AG04449 (cell line): ENCODE measurements at places on chromosomes 1 and 21.

DNA sequence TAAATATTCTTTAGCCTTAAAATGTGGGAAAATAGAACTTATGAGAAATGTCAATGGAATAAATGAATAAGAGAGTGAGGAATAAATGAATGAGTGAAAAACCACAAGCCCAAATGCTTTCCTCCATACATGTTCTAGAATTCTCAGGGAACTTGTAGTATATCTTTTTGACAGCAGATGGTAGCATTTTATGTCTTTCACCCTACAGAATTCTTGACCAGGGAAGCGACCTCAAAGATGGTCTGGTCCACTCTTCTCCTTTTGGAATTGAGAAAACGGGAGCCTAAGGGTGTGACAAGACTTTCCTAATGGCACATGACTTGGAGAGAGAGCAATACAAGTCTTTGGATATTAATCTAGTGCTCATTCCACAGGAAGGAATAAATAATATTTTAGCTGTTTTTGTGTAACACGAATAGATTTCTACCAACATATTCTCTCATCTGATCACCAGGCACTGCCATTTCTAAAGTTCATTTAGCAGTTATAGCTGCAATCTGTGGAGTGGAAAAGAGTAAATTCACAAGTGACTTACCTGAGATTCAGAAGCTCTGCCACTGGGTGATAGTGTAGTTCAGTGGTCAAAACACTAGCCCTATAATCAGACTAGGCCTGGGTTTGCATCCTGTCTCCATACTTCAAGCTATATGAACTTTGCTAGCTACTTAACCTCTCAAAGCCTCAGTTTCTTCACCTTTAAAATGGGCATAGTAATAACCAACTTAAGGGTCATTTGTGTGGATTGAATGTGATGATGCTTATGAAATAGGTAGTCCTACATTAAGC is 15.0 kb upstream of the F5 start:
- DNase-seq = no peak

DNA sequence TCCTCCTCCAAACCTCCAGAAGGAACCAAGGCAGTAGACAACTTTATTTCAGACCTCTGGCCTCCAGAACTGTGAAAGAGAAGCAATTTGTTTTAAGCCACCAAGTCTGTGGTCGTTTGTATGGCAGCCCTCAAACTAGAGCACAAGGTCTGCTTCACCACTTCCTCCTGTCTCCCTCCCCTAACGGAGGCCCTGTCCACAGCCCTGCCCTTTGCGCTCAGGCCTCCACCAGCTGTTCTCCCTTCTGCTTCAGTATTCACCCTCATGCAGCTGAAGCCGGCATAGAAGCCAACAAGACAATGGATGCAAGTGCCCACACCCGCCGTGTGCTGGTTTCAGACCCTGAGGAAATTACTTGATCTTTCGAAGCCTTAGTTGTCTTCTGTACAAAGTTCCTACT is 364.1 kb downstream of the HHAT start:
- DNase-seq = no peak

DNA sequence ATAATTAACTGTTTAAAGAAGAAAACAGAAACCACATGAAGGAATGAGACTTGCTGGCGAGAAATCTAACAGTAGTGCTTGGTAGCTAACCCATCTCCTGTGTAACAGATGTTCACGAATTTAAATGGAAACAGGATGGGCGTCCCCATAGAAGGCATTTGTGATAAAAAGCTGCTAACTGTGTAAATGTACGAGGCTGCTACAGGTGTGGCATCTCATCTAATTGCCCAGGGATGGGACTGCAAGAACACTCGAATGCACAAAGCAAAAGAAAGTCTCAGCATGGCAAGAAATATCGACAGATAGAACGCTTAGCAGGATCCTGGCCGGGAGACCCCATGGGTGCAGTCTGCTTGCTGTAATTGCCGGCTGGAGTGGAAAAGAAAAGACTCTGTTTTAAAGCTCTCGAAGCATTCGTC is 112.7 kb downstream of the RUNX1 start:
- DNase-seq = no peak

DNA sequence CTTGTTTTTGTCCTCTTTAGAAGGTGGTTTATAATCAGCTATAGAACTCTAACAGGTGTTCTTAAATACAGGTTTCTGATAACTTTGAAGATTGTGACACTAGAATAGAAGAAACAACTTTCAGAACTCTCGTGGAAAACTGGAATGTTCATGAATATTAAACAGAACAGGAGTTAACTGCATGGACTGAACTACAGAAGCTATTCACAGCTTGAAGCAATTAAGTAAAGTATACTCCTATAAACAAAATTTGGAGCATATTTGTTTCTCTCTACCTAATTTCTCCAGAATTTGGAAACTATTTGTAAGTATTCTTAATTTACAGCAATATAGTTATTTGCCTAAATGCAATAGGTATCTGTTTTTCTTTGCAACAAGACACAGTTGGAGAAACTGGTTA is 824.8 kb downstream of the ADGRL2 start:
- no peak for DNase-seq

DNA sequence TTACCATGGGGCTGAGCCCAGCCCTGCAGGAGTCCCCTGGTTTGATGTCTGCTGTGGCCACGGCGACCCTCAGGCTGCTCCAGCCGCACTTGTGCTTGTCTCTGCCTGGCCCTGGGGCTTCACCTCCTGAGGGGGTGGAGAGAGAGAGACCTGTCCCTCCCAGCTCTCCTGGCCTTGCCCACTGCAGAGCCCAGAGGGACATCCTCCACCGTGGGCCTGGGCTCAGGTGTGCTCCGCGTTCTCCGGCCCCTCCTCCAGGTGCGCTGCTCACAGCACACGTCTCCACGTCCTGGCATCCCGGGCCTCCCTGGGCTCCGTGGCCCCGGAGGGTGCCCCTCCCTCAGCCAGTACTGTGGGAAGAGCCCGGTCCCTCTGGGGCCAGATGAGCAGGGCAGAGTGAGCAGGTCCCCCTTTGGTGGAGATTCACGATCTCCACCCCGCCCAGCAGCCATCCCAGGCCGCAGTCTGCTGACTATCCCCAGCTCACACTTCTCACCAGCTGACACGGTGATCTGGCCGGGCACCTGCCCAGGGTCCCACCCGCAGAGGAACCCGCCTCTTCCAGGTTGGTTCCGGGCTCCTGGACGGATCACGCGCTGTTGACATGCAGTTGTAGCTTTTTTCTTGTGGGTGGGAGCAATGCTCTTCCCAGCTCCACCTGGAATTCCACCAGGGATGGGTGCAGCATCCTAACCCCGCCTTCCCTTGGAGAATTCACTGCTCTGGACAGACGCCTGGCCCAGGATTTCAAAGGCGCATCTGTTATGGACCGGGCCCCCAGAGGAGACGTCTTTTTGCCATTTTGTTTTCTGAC is 41.8 kb upstream of the POFUT2 start:
- DNase-seq = no peak

- no peak for DNase-seq
Measured at GRCh38 chr1:165011186-165011585, 345.3 kb downstream of the LMX1A start.

DNA sequence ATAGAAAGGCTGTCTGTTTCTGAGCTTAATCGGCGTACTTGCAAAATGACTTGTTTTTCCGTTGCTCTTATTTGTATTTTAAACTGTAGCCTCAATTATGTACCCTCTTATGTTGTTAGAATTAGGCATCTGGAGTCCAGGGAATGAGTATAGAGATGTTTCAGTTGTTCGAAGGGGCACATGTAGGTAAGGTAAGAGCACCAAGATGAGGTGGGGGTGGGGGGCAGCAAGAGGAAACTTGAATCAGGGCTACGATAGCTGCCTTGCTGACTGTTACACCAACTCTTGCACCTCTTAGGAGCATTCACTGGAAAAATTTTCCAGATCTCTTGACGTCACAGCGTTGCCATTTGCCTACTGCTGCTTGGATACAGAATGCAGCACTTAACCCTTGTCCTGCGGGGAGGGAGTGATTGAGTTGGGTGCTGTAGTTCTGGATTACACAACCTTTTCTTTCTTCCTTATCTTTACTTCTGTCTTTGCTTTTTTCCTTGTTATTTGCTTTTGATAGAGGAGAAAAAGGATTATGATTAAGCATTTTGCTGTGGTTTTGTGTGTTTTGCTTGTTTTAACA is 3.2 kb downstream of the ATP1B1 start:
- peak; percentile 37 for DNase-seq
